CD4-positive, alpha-beta T cell treated with Interferon gamma for 1 hour (primary cell): ENCODE measurements at places on chromosomes 5 and 9.
A peak's percentile ranks its signal among the peaks of the same experiment; 100 is the strongest.

GRCh38 chr9:130243015-130243881 is 22.3 kb upstream of the HMCN2 start:
- peak; percentile 69 for DNase-seq

DNA sequence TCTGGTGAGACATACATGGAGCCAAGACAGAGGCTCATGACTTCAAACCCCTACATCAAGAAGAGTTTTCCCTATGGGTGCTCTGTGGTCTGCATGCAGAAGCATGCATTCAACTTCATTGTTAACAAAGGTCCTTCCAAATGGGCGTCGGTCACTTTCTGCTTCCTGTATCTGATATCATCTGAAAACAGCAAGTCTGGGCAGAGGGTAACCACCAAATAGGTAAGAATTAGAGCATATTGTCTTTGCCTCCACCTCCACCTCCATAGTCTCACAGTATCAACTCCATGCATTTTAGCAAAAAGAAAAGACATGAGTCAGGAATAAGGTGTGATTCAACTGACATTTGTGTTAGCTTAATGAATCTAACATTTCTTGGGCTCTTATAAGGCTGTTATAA is 462.9 kb downstream of the DMRT2 start:
- no peak for DNase-seq

DNA sequence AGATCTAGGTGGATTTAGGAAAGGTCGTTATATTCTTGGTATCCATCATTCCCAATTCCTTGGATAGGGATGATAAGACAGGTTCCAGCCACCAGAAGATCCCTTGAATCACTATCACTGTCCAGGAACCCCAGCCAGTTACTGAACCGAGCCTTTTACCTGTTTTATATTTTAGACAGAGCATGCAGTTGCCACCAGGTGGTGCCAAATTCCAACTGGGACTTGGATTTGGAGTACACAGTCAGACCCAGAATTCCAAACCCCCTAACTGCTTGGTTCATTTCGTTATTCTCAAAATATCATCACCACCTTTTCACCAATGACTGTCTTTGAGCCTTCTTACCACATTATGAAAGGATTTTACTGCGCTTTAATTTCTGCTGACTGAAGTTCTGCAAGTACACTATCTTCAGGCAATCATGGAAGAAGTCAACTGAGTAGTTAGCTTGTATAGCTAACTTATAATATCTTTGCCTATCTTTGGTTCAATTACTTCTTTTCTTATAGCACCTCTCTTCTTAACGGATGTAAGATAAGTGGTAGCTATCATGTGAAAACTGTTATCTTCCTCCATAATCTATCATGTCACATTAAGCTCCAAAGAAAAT is 191.8 kb downstream of the PRR16 start:
- no peak for DNase-seq

GRCh38 chr5:176521699-176522263 is 15.4 kb downstream of the RNF44 start:
- no peak for DNase-seq

DNA sequence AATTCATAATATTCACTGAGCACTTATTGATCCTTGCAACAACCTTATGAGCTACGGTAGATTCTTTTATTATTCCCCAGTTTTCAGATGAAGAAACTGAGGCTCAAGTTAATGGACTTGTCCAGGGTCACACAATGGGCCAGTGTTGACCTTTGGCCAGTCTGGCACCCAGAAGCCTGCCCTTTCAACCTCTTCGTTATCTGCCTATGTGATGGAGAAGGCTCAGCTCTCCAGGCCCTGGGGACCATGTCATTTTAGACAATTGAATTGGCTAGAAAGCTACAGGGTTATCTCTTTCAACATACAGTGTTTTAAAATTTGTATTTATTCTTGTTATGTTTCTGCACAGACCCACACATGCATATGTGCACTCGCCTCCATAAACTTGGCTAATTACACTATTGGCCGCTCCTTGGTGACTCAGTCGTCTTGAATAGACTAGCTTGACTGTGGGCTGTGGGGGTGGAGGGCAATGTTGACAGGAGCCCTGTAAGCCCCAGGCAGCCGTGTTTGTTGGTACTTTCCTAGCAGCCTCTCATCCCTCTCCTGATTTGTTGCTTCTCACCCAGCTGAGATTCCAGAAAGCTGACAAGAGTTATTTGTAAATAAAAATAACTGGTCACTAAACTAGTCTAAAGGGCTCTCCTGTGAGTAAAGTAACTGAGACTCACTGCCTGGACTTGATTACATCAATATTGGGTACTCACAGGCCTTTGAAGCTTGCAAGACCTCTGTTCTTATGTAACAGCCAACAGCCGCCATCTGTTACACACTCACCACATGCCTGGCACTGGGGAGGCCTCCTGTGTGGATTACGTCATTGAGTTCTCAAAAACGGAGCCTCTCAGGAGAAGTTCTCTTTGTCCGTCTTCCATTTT is 8.5 kb upstream of the ANGPTL2 start:
- DNase-seq: peak; percentile 31

DNA sequence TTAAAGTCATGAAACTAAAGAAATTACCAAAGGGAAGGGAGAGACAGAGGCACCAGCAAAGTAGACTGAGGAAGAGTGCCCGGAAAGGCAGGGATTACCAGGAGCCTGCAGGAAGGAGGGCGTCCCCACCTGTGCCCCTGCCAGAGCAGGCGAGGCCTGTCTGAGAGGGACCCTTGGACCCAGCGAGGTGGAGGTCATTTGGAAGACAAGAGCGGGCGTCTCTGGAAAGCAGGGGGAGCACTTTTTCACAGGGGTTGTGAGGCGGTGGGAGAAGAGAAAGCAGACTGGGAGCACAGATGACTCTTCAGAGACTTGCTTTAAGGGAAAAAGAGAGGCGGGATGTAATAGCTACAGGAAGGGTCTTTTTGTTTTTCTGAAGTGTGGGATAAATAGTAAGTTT is 27.5 kb upstream of the SLC2A8 start:
- no peak for DNase-seq

- no peak for DNase-seq
Measured at GRCh38 chr5:157561110-157561509, 14.5 kb downstream of the ADAM19 start.

GRCh38 chr9:4349816-4350418 is 50.0 kb upstream of the GLIS3 start:
- DNase-seq: no peak
